Prostate gland (tissue), 2 donors: ENCODE measurements at places on chromosomes 2 and 18. TPM values are rescaled to one million over a fixed set of nuclear protein-coding genes. Genes with fewer than 3 reads are reported as not detected.

The CRYGD gene
- total RNA-seq = not detected

The TEKT4 gene
- 1.6 TPM for total RNA-seq

- no peak for DNase-seq
Measured at GRCh38 chr2:224910574-224910925, 131.7 kb downstream of the DOCK10 start.

The ITPRID2 gene
- 78.9 TPM for total RNA-seq

DNA sequence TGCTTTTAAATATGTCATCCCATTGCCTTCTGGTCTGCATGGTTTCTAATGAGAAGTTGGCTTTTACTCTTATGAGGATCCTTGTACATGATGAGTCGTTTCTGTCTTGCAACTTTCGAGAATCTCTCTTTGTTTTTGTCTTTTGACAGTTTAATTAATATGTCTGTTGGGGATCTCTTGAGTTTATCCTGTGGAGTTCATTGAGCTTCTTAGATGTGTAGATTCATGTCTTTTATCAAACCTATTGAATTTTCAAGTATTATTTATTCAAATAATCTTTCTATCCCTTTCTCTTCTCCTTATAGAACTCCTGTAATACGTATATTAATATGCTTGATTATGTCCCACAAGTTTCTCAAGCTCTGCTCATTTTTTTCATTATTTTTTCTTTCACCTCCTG lies 67.9 kb downstream of the TMEM185B start:
- no peak for DNase-seq

The VWA3B gene
- not detected for total RNA-seq

DNA sequence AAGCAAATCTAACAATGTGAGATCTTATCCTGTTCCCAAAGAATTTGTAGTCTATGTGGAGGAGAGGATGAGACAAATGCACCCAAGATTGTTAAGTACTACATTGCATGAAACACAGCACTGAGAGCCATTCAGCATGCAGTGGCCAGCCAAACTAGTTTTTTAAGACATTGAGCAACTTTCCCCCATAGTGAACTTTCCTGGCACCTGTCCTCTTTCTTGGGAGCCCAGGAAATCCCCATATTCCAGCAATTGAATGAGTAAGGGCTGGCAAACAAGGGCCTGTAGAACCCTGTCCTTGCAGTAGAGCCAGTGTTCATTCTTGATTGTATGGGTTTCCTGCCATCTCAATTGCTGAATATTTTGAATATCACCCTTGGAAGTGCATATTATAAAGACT lies 58.8 kb upstream of the FIGN start:
- DNase-seq = no peak
